Stimulated activated CD4-positive, alpha-beta T cell treated with anti-CD3 and anti-CD28 coated beads, Interleukin-12 subunit alpha, Interleukin-12 subunit beta, amount 100 ng/mL, for 48 hours (primary cell): ENCODE measurements at places on chromosomes 3 and 15.

GRCh38 chr3:111895071-111895470 lies 36.0 kb downstream of the PHLDB2 start:
- DNase-seq, result no peak

- DNase-seq, result no peak
These were observed 348 bp upstream of the DPP8 start for GRCh38 chr15:65517866-65518207.

- no peak for DNase-seq
These were observed 13.2 kb upstream of the COL8A1 start for GRCh38 chr3:99625237-99625622.

DNA sequence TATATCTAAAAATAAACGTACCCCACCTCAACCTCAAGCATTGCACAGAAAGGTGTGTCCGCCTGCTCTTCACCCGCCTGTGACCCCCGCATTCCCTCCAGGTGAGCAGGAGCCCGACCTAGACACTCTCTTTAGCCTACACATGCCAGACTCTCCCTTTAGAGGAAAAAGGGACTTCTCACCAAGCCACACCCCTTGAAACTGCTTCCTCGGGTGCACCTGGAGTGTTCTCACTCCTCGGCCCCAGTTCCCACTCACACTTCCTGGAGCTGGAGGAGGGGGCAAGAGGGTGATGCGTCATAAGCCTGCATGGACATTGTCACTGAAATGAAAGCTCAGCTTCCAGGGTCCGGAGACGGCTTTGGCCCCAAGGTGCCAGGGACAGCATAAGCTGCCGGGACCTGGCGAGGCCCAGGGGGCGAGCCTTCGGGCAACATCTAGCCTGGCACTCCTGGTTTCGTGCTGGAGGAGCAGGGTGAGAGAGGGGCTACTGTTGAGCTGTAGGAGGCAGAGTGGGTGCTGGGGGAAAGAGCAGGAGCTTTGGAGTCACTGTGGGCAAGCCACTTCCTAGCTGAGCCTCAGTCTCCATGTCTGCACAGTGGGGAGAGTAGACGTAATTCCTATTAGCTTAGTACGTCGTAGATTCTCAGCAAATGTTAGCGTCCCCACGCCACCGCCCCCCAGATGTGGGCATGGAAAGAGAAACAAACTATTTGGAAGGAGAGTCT lies 9.8 kb upstream of the MUC4 start:
- no peak for DNase-seq

DNA sequence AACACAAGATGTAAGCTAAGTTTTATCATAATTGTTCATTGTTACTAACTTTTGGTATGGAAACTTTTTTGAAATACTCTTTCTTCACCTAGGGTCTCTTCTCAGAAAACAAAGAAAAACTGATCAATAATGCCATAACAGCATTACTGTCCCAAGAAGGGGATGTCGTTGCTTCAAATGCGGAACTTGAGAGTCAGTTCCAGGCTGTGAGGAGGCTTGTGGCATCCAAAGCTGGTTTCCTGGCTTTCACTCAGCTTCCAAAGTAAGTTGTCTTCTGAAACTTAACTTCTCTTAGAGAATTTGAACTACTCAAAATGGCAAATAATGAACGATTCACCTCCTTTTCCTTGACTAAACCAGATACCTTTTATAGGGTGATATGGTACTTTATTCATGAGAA lies 39.3 kb downstream of the DNAJC13 start:
- no peak for DNase-seq

DNA sequence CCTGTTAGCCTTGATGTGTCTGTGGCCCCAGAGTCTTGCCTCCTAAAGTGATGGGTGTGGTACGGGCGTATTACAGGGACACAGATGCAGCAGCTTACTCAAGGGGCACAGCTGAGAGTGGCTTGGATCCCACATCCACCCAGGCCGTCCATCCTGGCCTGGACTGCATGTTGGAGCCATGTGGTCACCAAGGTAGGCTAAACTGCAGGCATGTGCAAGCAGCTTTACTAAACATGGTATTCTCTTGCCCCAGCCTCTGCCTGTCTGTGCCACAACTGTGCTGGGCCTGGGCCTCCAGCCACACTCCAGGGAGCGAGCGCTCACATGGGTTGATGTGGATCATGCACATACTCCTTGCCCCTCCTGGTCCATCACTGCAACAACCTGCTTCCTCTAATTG lies 6.1 kb upstream of the GPR62 start:
- DNase-seq, result no peak

DNA sequence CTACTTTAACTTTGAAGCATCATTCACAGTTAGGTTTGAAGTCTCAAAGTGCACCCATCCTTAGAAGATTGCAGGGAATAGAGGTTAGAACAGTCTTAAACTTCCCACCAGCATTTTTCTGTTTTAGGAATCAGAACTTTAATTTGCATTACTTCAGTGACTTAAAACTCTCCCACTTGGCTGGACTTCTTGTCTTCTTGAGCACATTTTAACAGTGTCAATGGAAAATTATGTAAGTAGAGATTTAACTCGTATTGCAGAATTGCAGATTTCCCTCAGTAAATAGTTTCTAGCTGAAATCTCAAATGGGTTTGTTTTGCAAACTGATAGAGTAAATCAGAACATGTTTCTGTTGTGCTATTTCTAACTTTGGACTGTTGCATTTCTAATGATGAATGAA lies 369.6 kb downstream of the OTOL1 start:
- no peak for DNase-seq

GRCh38 chr3:182028081-182028480 lies 316.4 kb downstream of the SOX2 start:
- no peak for DNase-seq

DNA sequence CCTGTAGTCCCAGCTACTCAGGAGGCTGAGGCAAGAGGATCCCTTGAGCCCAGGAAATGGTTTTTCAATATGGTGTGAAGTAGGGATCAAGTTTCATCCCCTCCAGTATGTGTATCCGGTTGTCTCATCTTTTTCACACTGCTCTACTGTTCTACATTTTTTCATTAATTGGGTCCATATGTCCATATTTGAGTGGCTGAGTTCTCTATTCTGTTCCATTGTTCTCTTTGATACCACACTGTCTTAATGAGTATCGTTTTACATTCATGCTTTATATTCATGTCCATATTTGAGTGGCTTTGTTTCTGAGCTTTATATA lies 81.6 kb upstream of the LRRFIP2 start:
- no peak for DNase-seq

DNA sequence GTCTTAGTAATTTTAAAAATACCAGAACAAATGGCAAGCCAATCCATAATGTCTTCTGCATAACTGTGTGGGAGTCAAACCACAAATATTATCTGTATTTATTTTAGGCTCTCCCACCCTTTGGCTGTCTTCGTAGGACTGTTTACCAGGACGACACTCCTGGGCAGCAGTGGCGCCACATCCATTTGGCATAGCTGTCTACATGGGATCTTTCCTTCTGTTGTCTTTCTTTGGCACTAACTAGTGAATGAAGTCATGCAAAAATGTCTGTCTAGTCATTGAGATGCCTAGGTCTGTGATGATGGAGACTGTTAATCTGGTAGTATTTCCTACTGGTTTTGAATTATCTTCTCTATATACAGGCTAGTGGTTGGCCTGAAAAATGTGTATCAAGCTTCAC lies 54.0 kb upstream of the CHMP2B start:
- no peak for DNase-seq

- no peak for DNase-seq
These were observed 28.7 kb upstream of the PLOD2 start for GRCh38 chr3:146189519-146190173.

DNA sequence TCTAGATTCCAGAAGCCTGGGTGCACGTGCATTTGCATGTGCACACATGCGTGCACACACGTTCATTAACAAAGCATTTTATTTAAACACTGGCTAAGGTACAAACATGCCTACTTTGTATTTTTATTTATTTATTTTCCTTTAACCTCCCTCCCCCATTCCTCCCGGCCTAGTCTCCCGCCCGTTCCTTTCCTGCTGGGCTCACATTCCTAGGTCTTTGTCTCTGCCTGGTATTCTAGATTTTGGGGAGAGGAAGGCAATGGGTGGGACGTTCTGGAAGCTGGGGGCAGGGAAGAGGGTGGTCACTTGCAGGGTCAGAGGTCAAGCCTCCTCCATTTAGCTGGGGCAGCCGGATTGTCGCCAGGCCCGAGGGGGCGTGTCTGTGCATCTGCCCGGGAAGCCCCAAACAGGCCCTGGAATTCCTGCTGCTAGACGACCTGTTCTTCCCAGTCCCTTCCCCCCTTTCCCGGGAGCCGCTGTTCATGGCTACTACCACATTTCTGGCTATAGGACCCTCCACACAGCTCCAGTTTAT lies 51.8 kb downstream of the TRIM71 start:
- no peak for DNase-seq

DNA sequence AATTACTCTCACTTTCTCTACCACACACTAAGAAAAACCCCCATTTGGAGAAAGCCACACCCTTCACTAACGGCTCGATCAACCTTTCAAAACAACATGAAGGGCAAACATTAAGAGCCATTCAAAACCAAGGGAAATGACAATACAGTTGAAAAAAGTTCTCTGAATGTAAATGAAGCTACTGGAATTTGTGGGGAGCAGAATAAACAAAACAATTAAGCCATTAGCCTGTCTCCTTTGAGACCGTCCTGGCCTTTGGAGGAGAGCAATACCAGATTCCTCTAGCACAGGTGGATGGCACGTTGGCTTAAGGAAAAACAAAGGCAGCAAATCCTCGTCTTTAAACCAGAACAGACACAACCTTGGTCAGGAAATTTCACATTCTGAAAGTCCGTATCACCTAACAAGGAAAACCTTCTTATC lies 18.7 kb downstream of the MYO1E start:
- no peak for DNase-seq

DNA sequence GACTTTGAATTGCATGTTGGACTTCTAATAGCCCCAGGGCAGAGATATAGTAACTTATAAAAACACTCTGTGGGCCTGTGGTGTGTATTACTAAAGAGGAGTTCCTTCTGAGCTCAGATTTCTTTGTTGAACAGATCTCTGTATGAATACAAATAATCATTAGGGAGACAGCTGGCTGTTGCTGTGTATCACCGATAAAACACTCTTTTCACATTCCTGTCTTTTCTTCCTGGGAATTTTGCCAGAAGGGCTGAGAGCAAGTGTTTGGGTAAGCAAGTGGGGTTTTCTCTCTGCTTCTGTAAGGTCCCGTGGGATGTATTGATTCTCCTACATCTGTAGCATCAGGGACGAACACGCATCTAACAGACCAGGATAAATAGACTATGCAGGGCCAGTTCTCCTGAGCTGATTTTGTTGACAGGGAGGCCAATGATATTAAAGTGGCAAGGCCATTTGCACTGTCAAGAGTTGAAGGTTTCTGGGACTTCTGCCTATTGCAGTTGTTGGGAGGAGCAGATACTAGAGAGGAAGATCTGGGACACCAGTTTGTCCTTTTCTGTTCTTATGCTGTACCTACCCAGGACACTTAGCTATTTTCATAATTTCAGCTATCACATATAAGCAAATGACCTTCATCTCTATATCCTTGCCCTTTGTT lies 225.9 kb upstream of the CD96 start:
- DNase-seq, result no peak

GRCh38 chr3:79491029-79491641 lies 276.7 kb downstream of the ROBO1 start:
- no peak for DNase-seq
